ENCODE measurements at places on chromosomes 2 and 18.

- DNase-seq = no peak
These were observed 74.9 kb downstream of the MTCL1 start for GRCh38 chr18:8780227-8780626.

- no peak for DNase-seq
These were observed 60.6 kb downstream of the DAW1 start for GRCh38 chr2:227932001-227932400.

DNA sequence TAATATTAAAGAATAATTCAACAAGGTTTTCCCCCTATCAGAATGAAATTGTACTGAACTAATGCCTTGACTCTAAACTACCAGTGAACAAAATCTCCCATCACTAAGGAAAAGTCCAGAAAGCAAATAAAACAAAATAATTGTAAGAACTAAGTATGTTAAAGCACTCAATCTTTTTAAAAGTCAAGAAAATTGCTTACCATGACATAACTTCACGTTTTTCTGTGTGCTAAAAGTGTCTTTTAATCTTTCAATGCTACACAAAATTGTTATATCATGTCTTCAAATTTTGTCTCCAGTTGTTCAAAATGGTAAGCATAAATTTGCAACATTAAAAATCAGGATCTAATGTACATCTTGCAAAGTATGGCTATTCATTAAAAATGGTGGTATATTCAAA is 156.1 kb downstream of the BAZ2B start:
- DNase-seq = no peak

DNA sequence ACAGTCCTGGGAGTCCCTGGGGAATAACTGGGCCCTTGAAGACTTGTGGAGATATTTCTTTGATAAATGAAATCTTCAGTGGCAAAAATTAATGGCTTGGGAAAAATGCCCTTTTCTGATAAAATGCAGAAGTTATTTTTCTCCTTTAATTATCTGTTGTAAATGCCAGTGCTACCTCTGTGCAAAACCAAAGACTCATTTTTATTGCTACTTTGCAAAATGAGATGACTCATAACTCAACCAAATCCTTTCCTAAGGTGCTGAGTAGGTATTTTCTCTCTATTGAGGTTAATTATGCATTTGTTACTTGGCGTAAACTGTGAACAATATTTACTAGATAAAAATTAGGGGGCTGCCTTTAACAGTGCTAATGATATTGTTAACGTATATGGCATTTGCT is 163.9 kb downstream of the DOK6 start:
- DNase-seq = no peak

DNA sequence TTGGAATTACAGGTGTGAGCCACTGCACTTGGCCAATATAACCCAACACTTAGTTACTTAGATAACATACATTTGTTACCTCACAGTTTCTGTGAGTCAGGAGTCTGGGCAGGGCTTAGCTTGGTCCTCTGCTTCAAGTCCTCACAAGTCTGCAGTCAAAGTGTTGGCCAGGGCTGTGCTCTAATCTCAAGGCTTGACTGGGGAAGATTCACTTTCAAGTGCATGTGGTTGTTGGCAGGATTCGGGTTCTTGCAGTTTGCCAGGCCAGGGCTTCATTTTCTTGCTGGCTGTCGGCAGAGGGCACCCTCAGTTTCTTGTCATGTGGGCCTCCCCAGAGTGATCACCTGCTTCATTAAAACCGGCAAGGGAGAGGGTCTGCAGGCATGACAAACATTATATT is 103.7 kb downstream of the SLC4A3 start:
- DNase-seq = no peak

Data from T-helper 9 cell (primary cell).